ENCODE measurements at places on chromosomes 6 and 20.
A peak's percentile ranks its signal among the peaks of the same experiment; 100 is the strongest.

DNA sequence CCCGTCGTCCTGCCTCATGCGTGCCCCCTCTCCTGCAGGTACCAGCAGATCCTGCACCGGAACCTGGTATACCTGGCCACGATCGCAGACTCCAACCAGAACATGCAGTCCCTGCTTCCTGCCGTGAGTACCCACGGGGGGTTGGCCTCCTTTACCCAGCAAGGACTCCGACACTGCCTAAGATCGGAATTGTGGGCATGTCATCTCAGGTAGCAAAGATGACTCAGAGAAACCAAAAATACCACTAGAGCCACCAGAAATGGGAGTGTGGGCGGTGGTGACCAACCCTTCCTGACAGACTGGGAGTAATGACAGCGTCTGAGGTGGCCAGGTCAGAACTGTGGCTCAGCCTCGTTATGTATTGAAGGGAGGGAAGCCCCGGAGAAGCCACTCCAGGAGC, 16.3 kb downstream of the SS18L1 start:
- DNase-seq, result peak; percentile 87

GRCh38 chr6:73769976-73770375, 74.0 kb downstream of the CD109 start:
- DNase-seq, result no peak

- DNase-seq, result no peak
Observed at GRCh38 chr20:8723296-8723695, 345.6 kb upstream of the PLCB4 start.

DNA sequence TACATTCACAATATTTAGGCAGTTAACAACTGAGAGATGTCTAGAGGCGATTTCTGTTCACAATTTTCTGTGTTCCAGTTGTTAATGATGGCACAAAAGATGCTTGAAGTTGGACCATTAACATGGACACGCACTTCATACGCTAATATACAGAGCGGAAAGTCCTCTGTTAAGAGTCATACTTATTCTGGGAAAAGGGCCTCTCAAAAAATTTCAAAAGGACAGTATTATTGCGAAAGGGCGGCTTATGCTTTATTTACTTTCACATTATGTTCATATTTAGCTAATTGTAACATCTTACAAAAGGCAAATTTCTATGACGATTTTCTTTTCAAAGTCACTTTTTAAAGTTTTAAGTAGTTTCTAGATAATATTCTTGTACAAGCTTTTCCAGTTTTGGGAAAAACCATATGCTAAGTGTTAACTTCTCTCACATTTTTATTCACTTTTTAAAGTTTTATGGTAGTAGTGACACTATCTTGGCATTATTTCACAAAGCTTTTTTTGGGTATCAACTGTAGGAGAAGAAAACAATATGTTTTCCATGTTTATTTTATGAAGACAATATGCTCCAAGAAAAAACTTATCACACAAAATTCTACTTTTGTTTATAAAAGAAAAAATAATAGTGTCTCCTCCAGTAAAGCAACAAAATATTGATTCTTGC, 62.3 kb downstream of the MAP7 start:
- no peak for DNase-seq

DNA sequence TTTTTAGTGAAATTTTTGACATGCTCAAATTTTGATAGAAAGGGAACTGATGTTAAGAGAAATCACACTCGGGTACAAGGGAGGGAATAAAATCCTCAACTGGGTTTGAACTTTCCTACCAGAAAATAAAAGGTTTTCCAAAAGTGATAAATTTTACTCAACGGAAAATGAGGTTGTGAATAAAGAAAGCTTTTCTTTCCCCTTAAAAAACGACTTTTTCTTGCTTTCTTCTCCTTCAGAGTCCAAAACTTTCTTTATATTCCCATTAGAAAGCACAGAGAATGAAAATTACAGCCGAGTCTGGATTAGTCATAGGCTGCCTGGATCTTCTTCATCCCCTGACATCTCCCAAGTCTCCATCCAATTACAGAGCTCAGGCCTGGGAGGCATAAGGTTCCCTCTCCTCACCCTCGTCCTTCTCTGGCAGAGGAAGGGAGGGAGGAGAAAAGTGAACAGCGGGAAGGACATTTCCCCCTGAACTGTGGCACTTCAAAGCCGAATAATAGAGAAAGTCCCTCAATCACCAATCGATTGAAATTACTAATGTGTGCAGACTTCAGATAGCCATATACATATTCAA, 28.1 kb upstream of the QKI start:
- no peak for DNase-seq

DNA sequence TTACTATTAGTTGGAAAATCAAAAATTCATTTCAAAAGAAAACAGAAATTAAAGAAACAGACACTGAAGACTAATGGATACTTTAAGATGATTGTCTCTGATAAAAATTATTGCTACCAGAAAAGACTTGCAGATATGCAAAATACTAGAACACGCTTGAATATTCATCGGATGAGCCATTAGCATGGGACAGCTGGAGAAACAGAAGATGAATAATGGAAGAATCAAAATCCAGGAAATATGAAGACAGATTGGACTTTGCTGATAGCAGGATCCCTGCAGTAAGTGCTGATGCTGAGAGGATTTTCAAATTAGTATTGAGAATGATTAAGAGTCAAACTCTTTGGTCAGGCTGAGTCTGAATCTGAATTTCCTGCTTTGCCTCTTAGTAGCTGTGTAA, 169.4 kb downstream of the EYS start:
- DNase-seq, result no peak

GRCh38 chr6:79335133-79335674, 100.7 kb upstream of the HMGN3 start:
- peak; percentile 60 for DNase-seq

GRCh38 chr6:16419636-16420336, 181.4 kb downstream of the GMPR start:
- no peak for DNase-seq

- DNase-seq, result peak; percentile 28
Observed at GRCh38 chr6:165744555-165745228, 81.7 kb upstream of the PDE10A start.

- peak; percentile 22 for DNase-seq
Observed at GRCh38 chr20:23528867-23529431, 38.0 kb downstream of the CST8 start.

DNA sequence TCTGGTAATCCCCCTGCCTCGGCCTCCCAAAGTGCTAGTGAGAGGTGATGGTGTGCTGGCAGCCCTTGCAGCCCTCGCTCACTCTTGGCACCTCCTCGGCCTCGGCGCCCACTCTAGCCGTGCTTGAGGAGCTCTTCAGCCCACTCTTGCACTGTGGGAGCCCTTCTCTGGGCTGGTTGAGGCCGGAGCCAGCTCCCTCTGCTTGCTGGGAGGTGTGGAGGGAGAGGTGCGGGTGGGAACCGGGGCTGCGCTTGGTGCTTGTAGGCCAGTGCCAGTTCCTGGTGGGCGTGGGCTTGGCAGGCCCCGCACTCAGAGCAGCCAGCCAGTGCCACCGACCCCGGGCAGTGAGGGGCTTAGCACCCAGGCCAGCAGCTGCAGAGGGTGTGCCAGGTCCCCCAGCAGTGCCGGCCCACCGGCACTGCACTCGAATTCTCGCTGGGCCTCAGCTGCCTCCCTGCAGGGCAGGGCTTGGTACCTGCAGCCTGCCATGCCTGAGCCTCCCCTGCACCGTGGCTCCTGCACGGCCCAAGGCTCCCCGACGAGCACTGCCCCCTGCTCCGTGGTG, 189.0 kb upstream of the ASCC3 start:
- no peak for DNase-seq

DNA sequence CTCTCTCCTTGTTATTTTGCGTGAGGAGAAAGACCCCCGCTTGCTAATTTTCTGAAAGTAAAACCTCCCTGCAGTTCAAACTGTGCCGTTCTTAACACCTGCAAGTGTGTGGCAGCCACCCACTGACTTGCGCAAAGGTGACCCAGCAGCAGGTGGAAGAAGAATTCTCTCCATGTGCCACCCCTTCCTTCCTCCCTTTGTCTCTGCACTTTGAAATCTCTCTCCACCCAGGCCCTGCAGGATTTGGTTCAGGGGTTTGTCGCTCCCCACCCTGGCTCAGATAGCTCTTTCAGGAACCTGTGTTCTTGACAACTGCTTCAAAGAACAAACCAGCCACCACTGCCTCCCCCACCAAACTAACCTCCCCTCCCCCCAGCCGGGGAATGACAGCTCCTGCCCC, 41.4 kb downstream of the ZNF831 start:
- DNase-seq, result no peak

DNA sequence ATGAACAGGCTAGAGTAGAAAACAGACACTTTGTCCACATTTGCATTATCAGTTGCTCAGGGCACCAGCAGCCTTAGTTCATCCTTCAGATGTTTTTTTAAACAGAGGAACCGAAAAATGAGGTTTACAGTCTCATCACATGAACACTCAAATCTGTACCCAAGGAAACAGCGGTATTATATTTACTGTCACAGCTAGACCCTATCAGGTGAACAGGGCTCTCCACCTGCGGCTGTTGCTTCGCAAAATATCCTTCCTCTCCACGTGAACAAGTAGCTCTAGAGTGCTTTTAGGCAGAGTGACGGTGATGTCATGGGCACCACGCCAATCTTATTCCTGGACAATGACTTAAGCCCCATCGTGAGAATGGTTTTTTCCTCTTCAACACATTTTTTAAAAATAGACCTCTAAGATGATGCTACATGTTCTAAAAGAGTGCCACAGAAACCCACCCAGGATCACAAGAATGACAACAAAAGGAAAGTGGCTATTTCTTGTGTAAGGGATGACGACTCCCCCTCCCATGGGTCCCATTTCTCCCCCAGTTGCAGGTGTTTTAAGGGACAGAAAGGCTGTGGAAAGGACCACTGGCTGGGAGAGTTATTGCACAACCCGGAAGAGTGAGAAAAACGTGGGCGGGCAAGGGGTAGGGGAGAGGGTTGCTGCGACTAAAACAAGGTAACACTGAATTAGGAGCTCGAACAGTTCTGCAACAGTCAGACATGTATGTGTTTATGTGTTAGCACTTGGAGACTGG, 77.7 kb downstream of the EFHC1 start:
- DNase-seq, result no peak

DNA sequence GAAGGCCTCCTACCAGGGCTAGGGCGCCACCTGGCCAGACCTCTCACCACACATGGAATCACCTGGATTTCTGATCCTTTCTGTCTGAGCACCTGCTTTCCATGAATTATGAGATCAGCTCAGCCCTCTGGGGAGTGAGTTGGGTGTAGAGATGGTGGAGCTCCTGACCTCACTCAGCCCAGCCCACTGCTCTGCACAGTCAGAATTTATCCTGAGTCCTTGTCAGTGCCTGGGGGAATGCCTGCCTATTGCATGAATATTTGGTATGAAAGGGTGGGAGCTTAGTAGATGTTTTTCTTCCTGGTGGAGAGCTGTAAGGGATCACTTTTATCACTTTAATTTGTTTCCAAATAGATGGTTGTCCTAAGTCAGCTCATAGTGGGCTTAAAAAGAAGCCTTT, 47.5 kb downstream of the DTD1 start:
- DNase-seq, result no peak

GRCh38 chr20:10984294-10984693, 310.5 kb upstream of the JAG1 start:
- DNase-seq, result no peak

DNA sequence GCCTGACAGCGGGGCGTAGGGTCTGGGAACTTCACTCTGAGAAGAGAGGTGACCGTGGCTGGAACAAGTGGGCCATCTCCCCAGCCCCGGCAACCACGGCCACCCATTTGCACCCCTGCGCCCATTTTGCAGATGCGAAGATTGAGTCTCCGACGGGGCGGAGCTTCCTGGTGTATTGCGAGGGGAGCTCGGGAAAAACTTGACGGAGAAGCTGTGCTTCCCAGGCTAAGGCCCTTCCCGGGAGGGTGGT, 653 bp downstream of the ZNF335 start:
- DNase-seq, result no peak

DNA sequence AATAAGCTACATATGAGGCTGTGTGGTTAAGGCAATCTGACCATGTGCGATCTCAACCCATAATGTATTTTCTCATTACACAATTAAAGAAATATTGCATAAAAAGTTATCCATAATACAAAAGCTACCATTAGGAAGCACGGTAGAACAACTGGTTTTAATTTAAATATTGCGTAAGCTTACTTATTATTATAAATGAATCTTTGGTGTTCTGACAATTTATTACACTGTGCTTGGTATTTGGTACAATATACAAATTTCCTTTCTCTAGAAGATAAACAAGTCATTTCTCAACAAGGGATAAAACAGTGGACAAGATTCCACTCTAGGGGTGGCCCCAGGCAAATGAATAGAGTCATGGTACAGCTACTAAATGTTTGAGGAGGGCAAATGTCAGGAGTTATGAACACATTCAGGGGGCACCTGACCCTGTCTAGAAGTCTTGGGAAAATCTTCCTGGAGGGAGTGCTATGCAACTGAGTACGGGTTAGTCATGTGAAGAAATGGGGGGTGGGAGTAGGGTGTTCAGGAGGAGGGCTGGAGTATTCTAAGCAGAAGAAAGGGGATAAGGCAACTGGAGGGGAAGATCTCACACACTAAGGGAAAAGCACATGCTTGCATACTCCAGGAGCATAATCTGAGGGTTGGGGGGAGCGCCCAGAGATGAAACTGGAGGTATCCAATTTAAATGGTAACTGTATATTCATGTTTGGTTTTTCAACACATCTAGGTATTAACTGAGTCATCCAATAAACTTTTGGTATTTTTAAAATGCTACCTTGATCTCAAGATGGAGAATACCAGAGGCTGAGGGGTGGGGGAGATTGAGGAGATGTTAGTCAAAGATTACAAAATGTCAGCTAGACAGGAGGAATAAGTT, 296.9 kb upstream of the SGK1 start:
- DNase-seq, result no peak

GRCh38 chr6:38099221-38099620, 279.7 kb downstream of the ZFAND3 start:
- no peak for DNase-seq

DNA sequence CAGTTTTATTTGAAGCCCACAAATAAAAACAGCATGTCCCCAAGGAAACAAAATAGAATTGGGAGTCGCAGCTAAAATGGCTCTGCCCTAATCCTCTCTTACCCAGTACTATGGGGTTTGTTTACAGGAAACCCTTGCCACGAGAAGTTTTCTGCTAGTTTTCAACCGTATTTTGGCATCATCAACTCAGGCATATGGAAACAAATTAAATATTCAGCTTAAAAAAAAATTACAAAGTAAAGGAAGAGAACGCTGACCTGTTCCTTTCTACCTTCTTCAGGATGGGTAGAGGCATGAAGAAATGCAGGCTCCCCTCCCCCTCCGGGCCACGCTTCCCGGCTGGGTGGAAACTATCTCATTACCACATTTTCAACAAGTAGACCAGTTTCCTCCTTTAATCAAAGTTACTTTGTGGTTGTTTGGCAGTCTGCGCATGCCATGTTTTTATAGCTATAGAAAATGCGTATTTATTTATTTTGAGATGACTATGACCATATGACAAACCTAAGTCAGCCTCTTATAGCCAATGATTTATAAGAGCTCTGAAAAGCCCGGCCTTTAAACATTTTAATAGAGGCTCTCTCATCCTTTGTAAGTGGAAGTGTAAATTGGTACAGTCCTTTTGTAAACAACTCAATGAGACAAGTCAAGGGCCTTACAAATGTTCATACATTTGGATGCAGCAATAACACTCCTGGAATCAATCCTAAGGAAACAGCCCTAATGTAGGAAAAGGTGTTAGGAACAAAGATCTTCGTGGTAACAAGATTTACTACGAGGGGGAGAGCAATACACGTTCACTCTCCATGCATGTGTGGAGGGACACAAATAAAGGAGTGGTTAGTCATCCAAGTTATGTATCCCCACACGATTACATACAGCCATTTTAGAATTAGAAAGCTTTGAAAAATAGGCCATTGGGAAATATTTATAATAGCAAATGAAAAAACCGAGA, 16.1 kb upstream of the ZNF217 start:
- DNase-seq, result peak; percentile 78

Data from activated CD4-positive, alpha-beta T cell treated with anti-CD3 and anti-CD28 coated beads, Interleukin-2, Interleukin-4, amounts not matched to agents 100 ng/mL and 50 ng/mL, durations not matched to agents 16 hours and 8 hours (primary cell).